ENCODE measurements at places on chromosomes 1 and 21. TPM values are rescaled to one million over a fixed set of nuclear protein-coding genes. Genes with fewer than 3 reads are reported as not detected.

Gene FDPS
- total RNA-seq = 269 TPM

Gene RPL22
- 456 TPM for total RNA-seq

GRCh38 chr21:33027401-33028286, 1.9 kb downstream of the OLIG2 start:
- no peak for DNase-seq

Gene GBP6
- total RNA-seq = not detected

GRCh38 chr1:119960501-119960900, 64.2 kb upstream of the ADAM30 start:
- DNase-seq = no peak
